GM04504 (cell line): ENCODE measurements at places on chromosomes 3 and 15.

GRCh38 chr15:60416484-60416883 lies 18.7 kb upstream of the ANXA2 start:
- no peak for DNase-seq

DNA sequence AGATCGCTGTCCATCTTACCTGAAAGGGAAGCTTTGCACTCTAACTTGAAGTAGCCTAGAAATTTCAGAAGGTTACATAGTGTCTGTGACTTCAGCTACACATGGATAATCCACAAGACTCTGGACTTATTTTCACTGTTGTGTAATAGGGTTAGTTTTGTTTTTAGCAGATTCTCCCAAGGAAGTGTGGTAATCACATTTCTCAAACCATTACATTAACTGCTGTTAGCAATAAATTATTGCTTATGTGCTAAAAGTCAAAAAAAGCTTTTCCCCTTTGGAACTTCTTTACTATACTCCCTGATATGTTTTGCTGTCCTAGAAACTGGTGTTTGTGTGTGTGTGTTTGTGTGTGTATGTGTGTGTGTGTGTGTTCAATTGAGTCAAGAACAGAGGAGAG lies 351.8 kb upstream of the TPRG1 start:
- DNase-seq: peak; percentile 70

GRCh38 chr3:37068031-37068430 lies 74.7 kb downstream of the MLH1 start:
- no peak for DNase-seq

DNA sequence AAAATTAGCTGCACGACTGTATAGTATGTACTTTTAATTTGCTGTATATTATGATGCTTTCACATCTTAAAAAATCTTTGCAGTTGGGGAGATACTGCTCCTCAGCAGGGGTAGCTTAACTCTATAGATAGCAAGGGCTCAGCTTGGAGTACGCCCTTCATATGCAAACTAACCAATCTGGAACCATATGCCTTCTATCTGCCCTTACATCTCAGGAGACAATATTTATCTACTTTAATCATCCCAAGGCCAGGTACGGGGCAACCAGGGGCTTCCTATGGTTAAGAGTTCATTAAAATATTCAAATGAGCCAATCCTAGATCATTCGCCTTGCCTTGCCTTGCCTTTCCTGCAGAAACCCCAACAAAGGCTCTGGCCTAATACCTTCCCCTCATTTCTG lies 204.1 kb upstream of the ZBTB20 start:
- DNase-seq: no peak

DNA sequence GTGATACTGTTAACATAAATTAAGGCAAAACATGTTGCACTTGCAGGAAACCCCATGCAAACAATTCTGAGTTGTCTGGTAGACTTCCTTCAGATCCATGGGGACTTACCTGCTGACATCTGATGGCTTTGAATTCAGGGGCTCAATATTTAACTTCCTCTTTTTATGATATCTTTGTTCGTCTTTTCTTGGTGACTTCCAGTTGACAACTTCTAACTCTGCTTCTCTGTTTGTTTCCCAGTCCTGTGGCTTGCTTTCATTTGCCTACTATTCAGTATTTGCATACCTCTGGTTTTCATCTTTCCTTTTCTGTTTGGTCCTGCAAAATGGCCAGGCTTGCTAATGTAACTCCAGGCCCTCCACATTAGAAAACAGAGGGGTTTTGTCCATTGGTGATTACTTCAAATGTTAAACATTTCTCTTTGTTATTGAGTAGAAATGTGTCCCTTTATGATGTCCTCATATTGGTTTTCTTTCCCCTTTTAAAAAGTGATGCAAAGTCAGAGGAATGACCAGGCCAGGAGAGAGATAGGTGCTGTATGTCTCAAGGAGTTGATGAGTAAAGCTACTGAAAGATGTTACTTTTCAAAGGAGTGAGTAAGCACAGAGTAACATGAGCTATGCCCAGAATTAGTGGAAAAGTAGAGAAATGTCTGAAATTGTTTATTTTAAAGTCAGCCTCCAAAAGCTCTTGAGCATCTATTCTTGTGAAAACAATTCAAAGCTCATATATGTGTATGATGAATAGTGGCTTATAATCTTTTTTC lies 335.9 kb downstream of the LPP start:
- DNase-seq: no peak

DNA sequence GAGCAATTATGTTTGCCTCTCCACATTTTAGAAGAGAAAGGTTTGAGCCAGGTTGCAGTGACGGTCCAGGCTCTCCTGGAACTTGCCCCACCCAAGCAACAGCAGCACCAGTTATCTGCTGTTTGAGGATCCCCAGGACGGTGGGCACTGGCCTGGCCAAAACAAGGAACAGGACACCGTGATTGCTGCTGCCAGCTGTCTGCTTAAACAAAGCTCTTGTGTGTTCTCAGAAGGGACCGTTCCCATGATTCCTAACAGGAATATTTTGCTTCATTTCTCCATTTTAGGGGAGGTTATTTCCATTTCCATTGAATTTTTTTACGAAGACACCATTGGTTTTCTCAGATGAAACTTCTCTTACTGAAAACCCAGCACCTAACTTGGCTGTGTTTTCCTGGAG lies 66.4 kb upstream of the RPL35A start:
- DNase-seq: no peak

DNA sequence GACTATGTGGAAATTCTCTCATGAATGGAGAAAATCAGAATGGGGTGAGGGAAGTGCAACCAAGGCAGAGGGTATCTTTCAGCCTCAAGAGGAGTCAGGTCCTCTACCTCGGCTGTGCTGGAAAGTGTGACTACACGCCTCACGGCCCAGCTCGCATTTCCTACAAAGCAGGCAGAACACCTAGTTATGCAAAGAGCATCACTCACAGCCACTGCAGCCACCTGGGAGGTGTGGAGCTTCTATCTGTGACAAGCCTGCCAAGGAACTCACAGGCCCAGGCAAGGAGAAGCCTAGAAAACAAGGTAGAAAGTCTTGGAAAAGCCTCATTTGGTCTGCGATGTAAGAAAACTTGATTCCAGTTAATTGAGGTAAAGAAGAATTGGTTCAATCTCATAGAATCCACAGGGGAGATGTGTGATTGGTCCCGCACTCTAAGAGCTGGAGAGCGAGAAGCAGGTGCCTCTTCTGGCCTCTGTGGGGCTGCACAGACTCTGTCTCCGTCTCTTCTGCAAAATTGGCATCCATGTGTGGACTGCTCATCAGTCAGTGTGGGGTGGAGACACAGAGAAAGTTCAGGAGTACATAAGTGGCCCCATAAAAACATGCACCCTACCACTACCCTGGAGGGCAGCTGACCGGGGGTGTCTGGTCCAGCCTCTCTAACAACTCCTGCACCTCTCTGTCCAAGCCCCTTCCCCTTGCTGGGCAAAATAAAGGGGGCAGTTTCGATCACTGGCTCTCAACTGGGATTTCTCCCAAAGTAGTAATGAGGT lies 76.8 kb downstream of the TAMM41 start:
- DNase-seq: no peak

DNA sequence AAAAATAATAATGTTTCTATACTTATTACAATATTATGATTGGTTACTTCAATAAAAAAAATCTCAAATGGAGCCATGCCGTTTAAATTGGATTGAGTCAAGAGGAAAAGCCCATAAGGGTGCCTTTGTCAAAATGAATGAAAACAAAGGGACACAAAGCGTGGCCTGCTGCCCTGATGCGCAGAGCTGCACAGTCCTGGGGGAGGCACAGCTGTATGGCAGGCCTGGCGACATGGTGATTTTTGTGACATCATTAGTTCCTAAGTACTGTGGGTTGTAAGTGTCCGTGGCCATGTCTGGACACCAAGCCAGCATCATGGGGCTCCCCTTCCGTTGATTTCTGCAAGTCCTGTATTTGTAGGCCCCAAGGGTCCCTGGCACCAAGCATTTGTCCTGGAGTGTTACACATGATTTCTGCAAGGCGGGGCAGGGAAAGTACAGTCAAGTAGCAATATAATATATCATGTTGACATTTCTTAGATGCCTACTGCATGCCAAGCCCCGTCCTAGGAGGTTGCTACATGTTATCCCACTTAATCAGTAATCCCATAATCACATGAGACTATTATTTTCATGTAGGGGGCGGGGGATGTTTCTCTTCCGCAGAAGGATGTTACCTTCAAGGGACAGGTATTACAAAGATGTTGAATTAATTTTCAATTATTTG lies 59.7 kb downstream of the GHSR start:
- no peak for DNase-seq
